ENCODE measurements at places on chromosomes 6 and 20.

DNA sequence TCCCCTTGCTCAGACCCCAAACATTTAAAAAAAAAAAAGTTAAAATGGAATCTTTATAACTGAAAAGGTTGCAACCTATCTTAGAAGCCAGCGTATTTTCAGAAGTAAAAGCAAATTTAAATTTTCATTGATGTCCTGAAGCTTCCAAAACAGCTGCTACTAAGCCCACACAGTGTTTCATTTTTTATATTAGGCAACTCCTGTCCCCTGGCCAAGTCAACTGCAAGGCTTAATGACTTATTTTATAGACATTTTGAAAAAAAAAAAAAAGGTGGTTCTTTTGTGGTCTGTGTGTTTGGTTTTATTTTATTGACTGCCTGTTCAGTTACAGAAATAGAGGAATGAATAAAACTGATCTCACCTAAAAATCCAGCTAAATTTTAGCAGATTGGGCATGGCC, 13.0 kb downstream of the CFAP61 start:
- DNase-seq = no peak

GRCh38 chr6:169339731-169340309, 86.2 kb upstream of the THBS2 start:
- no peak for DNase-seq

GRCh38 chr20:23879811-23880374, 345 bp upstream of the CST5 start:
- peak; percentile 29 for DNase-seq

- no peak for DNase-seq
Measured at GRCh38 chr6:142932889-142933288, 12.1 kb downstream of the HIVEP2 start.

DNA sequence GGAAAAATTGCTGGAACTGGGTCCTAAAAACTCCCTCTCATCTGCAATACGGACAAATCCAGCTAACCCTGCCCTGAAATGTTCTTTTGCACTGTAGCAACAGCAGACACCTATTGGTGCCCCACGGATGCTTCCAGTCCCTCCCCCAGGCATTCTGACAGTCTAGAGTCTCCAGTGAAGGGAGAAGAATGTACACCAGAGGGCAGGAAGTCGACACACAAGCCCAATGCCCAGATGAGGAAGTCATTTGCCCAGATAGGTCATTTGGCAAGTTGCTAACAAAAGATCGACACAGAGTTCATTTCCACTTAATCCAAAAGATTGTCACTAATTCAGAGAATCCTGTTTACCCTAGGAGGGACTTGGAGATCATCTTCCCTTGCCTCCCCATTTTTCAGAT, 293.0 kb upstream of the PRDM1 start:
- no peak for DNase-seq

GRCh38 chr6:154356113-154356512, 490 bp downstream of the IPCEF1 start:
- DNase-seq = no peak

DNA sequence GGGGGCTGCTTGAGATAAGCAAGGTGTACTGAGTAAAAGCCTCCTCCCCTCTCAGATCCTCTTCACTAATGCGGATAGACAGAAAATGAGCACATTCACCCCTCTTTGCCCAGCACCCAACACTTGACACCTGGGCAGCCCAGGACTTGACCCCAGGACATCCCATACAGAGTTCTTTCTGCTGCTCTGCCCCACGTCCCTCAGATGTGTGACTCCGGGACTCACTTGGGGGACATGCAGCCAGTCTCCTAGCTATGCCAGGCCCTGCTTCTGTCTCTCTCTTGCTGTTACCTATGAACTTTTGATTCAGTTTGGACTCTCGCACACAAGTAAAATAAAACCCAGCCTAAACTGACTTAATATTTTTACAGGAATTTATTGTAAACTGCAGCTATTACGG, 159.9 kb downstream of the EYA2 start:
- DNase-seq = no peak

GRCh38 chr6:112357791-112358190, 10.7 kb downstream of the RFPL4B start:
- no peak for DNase-seq

DNA sequence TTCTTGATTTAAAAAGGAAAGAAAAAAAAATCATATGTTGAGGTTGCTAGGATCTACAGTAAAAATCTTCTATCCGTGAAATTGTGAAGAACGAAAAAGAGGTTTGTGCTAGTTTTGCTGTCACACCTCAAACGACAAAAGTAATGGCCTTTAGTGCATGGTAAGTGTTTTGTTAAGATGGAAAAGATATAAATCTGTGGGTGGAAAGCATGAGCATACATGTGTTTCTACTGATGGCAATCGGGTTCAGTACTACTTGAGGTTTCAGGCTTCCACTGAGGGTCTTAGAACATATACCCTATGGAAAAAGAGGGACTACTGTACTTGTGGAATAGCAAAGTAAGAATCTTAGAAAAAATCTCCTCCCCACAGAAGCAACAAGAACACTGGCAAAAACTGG, 58.0 kb downstream of the AHI1 start:
- no peak for DNase-seq

GRCh38 chr6:145086197-145086596, 649.1 kb downstream of the EPM2A start:
- DNase-seq = peak; percentile 20

- DNase-seq = no peak
Measured at GRCh38 chr6:51972659-51973058, 114.8 kb downstream of the PKHD1 start.
